Activated CD4-positive, CD25-positive, alpha-beta regulatory T cell treated with anti-CD3 and anti-CD28 coated beads, Interleukin-2, amount 50 U/mL, for 16 hours (primary cell): ENCODE measurements at places on chromosomes 6 and 20.

- DNase-seq = no peak
Measured at GRCh38 chr6:17583811-17584210, 16.3 kb upstream of the FAM8A1 start.

DNA sequence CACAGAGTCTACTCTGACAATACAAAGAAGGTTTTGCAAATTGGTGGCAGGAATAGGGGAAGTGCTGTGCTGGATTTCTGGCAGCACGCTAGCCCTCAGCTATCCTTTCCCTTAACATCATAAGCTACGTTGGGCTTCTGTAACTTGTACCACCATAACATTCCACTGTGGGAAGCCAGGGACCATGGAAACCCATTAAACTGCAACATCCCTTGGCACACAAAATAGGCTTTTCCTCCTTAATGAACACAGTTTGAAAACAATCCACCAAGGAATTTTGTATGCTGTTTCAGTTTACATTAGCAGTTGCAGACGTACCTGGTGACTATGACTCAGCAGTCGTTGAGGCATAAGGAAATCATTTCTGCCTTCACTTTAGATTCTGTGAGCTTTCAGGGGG, 203.9 kb upstream of the RAB32 start:
- no peak for DNase-seq

GRCh38 chr6:167998215-167998614, 744 bp downstream of the KIF25 start:
- no peak for DNase-seq

DNA sequence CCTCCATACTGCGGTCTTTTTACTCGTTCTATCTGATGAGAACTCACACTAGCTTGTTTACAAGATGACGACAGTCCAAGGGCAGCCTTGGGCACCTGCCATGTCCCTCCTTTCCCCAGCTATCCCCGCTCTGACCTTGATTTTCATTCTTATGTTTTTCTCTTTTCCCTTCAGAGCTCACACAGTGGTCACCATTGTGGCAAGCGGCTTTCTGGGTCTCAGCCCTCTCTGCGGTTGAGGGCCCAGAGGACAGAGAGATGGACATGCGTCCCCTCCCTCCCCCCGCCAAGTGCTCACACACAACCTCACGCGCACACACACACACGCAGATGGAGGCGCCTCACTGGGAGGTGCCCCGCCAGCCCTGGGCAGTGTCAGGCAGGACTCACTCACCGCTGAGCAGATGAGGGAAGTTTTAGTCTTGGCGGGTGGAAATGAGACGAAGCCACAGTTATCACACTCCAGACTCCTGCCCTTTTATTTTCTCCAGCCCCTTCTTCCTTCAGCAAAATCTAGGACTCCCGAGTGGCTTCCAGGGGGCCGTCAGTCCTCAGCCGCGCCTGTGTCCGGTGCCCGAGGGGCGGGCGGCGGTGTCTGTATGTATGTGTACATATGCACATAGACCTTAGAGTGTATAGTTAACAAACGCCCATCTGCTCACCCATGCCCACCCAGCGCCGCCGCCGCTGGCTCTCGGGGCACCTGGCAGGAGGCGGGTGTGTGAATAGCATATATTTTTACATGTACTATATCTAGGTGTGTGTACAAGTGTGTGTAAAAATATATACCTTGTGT, 13.8 kb upstream of the MYL9 start:
- DNase-seq = no peak

DNA sequence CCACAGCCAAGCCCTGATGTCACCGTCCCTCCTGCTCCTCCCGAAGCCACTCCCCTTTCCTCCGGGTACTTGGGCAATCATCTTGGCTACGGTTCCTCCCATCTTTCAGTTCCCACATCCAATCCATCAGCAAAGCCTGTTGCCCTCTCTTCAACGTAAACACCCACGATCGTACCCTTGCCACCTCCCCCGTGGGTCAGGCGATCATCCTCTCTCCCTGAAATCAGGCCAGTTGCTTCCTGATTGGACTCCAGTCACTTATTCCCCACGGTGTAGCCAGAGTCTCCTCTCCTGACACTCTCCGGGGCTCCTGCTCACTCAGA, 44.5 kb downstream of the SULF2 start:
- DNase-seq = no peak

- DNase-seq = no peak
Measured at GRCh38 chr6:11309947-11310665, 77.6 kb upstream of the NEDD9 start.

DNA sequence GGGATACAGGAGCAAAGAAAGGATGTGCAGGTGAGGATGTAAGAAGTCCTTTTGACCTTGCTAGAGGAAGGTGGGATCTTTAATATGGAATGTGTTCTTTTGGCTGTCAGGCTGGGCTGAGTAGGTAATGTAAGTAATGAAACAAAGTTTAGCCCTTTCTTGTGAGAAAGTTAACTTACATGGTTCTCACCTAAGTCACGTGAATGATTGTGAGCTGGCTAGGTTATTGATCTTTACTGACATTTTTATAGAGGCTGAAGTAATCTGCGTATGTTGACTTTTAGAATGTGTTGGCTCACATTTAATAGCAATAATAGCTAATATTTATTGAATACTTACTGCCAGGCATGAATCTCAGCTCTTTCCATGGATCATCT, 2.6 kb downstream of the TOP1 start:
- no peak for DNase-seq
